ENCODE measurements at places on chromosomes 5 and 9. TPM values are rescaled to one million over a fixed set of nuclear protein-coding genes. Genes with fewer than 3 reads are reported as not detected.

The CANX gene
- total RNA-seq: 487 TPM

The IL9 gene
- not detected for total RNA-seq

The CTXN3 gene
- not detected for total RNA-seq

The FABP6 gene
- not detected for total RNA-seq

The PCDHGA6 gene
- 0.57 TPM for total RNA-seq

The C9orf43 gene
- 0.72 TPM for total RNA-seq

DNA sequence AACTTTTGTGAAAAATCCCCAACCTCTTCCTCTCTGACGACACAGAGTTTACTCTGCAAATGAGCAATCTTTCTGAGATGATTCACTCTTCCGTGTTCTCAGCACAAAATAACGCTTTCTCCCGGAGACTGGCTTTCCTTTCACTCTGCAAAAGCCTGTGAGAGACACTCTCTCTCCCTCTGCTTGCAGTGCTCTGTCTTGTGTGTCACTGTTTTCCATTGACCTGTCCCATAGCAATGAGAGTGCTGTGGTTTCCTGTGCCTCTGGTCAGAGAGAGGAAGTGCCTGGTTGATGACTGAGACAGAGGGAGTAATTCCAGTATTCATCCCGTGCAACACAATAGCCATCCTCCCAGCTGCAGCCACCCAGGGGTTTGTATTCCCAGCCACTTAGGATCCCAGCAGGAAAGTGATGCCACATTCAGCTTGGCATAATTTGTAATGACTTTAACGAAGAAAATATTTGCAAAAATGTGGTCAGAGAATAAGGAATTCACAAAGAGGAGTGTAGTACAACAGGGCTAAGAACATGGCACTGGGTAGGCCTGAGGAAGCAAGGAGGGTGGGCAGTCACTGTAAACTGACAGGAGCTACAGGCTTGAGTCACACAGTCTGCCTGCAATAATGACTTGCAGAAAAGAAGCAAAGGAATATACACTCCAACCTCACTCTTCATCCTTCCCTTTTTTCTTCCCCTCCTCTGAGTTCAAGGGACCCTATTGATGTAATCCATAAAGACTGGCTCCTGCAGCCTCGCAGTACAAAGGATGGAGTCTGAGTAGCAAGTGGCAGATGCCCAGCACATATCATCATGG lies 463.5 kb upstream of the RGMB start:
- H3K27ac ChIP-seq: no peak overlapping the region
- peak overlapping the region; percentile 2 for H3K4me3 ChIP-seq
- peaks cover 19% of the 10 kb centered on the region for H3K4me1 ChIP-seq
- no peaks in the 10 kb centered on the region for H3K27me3 ChIP-seq
- DNase-seq: no peak

DNA sequence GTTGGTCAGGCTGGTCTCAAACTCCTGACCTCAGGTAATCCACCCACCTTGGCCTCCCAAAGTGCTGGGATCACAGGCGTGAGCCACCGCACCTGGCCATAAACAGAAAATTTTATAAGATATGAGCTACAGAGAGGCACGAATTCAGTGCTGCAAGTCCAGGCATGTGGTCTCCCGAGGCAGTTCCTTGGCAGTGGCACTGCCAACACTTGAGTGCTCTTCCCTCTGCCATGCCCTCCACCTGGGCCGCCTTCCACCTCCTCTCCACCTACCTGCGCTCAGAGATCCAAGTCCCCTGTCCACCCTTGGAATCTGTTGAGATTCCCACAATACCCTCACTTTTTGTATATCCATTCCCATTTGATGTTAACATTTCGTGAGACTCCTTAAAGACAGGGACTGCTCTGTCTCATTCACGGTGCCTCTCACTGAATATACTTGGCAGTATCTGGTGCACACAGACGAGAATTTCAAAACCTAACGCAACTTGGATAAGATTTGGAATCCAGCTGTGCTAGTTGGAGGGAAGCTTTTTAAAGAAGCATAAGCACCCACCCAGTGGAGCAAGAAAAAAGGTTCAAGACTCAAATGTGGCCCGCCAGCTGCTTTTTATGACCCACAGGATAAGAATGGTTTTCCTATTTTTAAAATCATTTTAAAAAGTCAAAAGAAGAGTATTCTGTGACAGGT lies 68.3 kb downstream of the DCP2 start:
- no peak for DNase-seq
- H3K27ac ChIP-seq: no peak overlapping the region
- no peaks in the 10 kb centered on the region for H3K27me3 ChIP-seq
- peaks cover 27% of the 10 kb centered on the region for H3K36me3 ChIP-seq

DNA sequence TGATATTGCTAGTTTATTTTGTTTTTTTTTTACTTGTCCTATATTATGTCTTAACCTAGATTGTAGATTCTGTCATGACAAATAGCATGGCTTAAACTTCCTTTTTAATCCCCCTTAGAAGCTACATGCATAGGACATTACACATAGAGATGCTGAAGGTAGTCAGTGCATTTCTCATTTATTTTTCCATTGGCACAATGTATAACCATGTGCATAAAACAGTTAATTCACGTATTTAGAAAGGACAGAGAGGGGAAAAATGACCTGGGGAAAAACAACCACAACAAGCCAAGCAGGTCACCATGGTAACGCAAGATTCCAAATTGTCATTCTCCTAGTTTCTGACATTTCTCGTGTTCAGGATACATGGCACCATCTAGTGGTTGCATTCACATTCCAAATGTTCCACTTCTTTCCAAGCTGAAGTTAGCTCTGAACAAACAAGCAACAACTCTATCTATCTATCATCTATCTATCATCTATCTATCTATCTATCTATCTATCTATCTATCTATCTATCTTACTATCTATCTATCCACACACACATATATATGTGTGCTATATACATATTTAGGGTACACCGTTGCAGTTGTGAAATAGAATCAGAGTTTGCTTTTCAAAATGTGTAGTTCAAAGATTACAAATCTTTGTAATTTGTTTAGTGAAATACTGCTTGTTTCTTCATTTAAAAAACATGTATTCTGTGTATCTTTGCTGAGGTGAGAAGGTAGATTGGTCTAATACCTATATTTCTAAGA lies 487.2 kb upstream of the ST8SIA4 start:
- no peaks in the 10 kb centered on the region for H3K4me1 ChIP-seq
- H3K27me3 ChIP-seq: peaks cover 5% of the 10 kb centered on the region
- H3K27ac ChIP-seq: no peak overlapping the region
- no peak for DNase-seq
- no peaks in the 10 kb centered on the region for H3K36me3 ChIP-seq
- no peak overlapping the region for H3K4me3 ChIP-seq

DNA sequence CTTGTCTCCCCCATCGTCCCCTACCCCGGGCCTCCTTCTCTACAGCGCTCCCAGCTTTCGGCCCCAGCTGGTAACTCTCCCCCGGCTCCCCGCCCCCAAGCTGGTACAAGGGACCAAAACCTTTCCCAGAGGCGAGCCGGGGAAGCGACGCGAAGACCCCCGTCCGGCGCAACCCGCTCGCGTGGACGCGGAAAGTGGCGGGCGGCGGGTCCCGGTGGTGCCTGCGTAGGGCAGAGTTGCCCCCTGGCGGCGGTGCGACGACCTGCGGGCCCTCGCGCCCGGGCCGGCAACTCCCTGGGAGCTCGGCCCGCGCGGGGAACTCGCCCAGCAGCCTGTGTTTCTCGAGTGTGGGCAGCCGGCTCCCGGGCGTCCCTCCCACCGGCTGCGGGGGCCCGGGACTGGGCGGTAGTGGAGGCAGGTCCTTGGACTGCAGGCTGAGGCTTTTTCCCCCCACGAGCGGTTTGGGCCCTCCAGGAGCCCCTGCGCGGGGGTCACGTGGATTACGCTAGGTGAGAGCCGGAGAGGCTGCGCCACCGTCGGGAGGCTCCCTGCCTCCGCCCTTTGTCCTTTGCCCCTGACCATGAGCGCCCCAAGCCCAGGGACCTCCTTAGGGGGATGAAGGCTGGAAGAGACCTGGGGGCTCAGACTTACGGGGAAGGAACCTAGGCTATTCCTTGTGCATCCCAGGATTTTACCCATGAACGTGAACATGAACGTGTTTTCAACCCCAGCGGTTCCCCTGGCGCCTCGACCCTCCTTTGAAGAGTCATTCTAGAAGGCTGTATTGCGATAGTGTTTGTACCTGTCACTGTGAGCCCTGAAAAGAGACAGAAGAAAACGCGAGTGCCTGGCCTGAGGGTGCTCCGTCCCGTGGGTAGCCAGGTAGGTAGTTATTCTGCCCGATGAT lies 2.9 kb upstream of the FOXD1 start:
- H3K27ac ChIP-seq: no peak overlapping the region
- peaks cover 11% of the 10 kb centered on the region for H3K4me1 ChIP-seq
- H3K36me3 ChIP-seq: no peaks in the 10 kb centered on the region
- H3K27me3 ChIP-seq: peaks cover 76% of the 10 kb centered on the region

DNA sequence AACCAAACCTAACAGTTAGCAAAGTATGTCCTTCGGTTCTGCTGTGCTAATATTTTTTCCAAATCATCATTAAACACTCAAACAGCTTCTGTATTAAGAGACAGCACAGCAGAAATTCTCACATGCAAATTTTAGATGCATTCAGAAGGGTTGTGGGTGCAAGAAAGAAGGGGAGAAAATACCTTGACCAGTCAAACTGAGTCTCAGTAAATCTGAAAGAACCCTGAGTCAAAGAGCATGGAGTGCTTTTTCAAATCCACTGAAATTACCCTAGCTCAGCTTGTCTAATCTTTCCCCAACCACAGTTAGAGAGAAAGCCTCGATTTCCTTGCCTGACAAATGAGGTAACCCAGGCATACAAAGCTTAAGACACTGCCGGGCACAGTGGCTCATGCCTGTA lies 55.1 kb downstream of the RETREG1 start:
- H3K27ac ChIP-seq: no peak overlapping the region
- no peaks in the 10 kb centered on the region for H3K27me3 ChIP-seq
- H3K4me3 ChIP-seq: no peak overlapping the region

GRCh38 chr9:36188212-36188611 lies 2.5 kb upstream of the CLTA start:
- peaks cover 25% of the 10 kb centered on the region for H3K4me1 ChIP-seq
- H3K27ac ChIP-seq: no peak overlapping the region
- no peak overlapping the region for H3K4me3 ChIP-seq

- H3K4me1 ChIP-seq: peaks cover 17% of the 10 kb centered on the region
- H3K4me3 ChIP-seq: no peak overlapping the region
- peaks cover 2% of the 10 kb centered on the region for H3K36me3 ChIP-seq
Measured at GRCh38 chr5:102077920-102078319, 218.2 kb downstream of the SLCO4C1 start.

- peaks cover 3% of the 10 kb centered on the region for H3K36me3 ChIP-seq
- peaks cover 15% of the 10 kb centered on the region for H3K4me1 ChIP-seq
- no peak overlapping the region for H3K4me3 ChIP-seq
- peaks cover 5% of the 10 kb centered on the region for H3K27me3 ChIP-seq
- DNase-seq: no peak
Measured at GRCh38 chr5:167582886-167583285, 708.6 kb upstream of the WWC1 start.
